Dorsolateral prefrontal cortex (tissue), 122 donors: ENCODE measurements at places on chromosomes 11 and 22. TPM values are rescaled to one million over a fixed set of nuclear protein-coding genes. Genes with fewer than 3 reads are reported as not detected.

The CABP4 gene
- total RNA-seq, result 1.1 TPM

The CDC42EP2 gene
- 20.5 TPM for total RNA-seq

The MS4A4A gene
- 2.4 TPM for total RNA-seq

The DNAL4 gene
- 23.2 TPM for total RNA-seq

The SAA4 gene
- not detected for total RNA-seq

The SLC22A8 gene
- total RNA-seq, result not detected

The TTC17 gene
- total RNA-seq, result 70.0 TPM

The KCNK7 gene
- total RNA-seq, result 3.0 TPM

The LIN7C gene
- 45.6 TPM for total RNA-seq

The OR4C5 gene
- total RNA-seq, result not detected

The PLEKHA7 gene
- 9.9 TPM for total RNA-seq

The OR5M3 gene
- total RNA-seq, result not detected

The BCR gene
- total RNA-seq, result 137 TPM

The ZC3H12C gene
- 14.3 TPM for total RNA-seq

The KRTAP5-3 gene
- not detected for total RNA-seq

The NLRP10 gene
- total RNA-seq, result not detected

The TRIM48 gene
- not detected for total RNA-seq

The EXPH5 gene
- total RNA-seq, result 3.5 TPM

The OR4A16 gene
- total RNA-seq, result not detected

The IFITM10 gene
- total RNA-seq, result 12.2 TPM

The ARHGAP42 gene
- total RNA-seq, result 14.2 TPM

The C11orf91 gene
- not detected for total RNA-seq

The PAX6 gene
- total RNA-seq, result 27.7 TPM
